Placental pericyte (primary cell): ENCODE measurements at places on chromosomes 1 and 21. TPM values are rescaled to one million over a fixed set of nuclear protein-coding genes. Genes with fewer than 3 reads are reported as not detected.

CDK18 gene
- total RNA-seq, result 0.14 and 0.22 TPM in 2 replicates

SLC45A1 gene
- 1.8 and 1.9 TPM in 2 replicates for total RNA-seq

RGS13 gene
- total RNA-seq, result not detected in 2 replicates

SOD1 gene
- total RNA-seq, result 107 and 147 TPM in 2 replicates

S100A9 gene
- total RNA-seq, result not detected in 2 replicates

OR2L13 gene
- total RNA-seq, result not detected in 2 replicates

HPDL gene
- total RNA-seq, result 0.86 TPM in 1 of 2 replicates, not detected in the other

STIL gene
- 3.9 and 36.8 TPM in 2 replicates for total RNA-seq

NKAIN1 gene
- total RNA-seq, result 1.4 TPM in 1 of 2 replicates, not detected in the other

PLA2G2D gene
- not detected in 2 replicates for total RNA-seq

SLC66A1 gene
- 28.9 and 53.4 TPM in 2 replicates for total RNA-seq

ERICH3 gene
- not detected in 2 replicates for total RNA-seq

COL24A1 gene
- total RNA-seq, result 0.22 and 3.6 TPM in 2 replicates

MSH4 gene
- under 0.01 TPM in 1 of 2 replicates, not detected in the other for total RNA-seq

IL12RB2 gene
- total RNA-seq, result 0.72 TPM in 1 of 2 replicates, not detected in the other

KCNE1 gene
- total RNA-seq, result 0.43 and 1.3 TPM in 2 replicates

CXADR gene
- 3.1 and 5.6 TPM in 2 replicates for total RNA-seq

HSD17B7 gene
- total RNA-seq, result 19.5 and 62.2 TPM in 2 replicates

ZBTB7B gene
- total RNA-seq, result 30.4 and 31.4 TPM in 2 replicates

ACTL8 gene
- not detected in 2 replicates for total RNA-seq

MXRA8 gene
- total RNA-seq, result 342 and 367 TPM in 2 replicates

HEYL gene
- 0.57 TPM in 1 of 2 replicates, not detected in the other for total RNA-seq
